ENCODE measurements at places on chromosomes 4 and X.

- DNase-seq: no peak
These were observed 83.9 kb upstream of the MAP3K15 start for GRCh38 chrX:19599253-19599652.

GRCh38 chrX:39476604-39477021 is 621.1 kb downstream of the BCOR start:
- no peak for DNase-seq

GRCh38 chrX:3690140-3690539 is 23.3 kb downstream of the PRKX start:
- no peak for DNase-seq

DNA sequence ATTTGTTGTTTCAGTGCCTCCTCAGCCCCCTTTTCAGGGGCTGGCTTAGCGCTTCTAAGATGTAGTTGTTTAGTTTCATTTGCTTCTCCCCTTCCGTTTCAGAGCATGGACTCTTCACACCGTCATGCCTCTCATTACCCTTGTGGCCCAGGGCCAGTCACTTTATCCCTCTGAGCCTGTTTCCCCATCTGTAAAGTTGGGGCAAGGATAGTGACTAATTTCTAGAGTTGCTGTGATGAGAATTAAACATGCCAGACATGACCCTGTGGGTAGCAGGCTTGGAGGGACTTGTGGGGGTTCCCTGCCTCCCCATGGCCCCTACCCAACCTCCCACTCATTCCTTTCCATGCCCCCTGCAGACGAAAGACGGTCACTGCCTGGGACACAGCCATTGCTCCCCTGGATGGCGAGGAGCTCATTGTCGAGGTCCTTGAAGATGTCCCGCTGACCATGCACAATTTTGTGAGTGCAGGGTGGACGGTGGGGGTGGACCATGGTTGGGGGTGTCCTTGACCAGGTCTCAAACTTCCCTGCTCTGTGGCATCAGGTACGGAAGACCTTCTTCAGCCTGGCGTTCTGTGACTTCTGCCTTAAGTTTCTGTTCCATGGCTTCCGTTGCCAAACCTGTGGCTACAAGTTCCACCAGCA is 3.6 kb downstream of the ARAF start:
- no peak for DNase-seq

- DNase-seq: no peak
These were observed 34.8 kb downstream of the GPR101 start for GRCh38 chrX:136999024-136999423.

- no peak for DNase-seq
These were observed 135.1 kb upstream of the PACRGL start for GRCh38 chr4:20565075-20565721.

DNA sequence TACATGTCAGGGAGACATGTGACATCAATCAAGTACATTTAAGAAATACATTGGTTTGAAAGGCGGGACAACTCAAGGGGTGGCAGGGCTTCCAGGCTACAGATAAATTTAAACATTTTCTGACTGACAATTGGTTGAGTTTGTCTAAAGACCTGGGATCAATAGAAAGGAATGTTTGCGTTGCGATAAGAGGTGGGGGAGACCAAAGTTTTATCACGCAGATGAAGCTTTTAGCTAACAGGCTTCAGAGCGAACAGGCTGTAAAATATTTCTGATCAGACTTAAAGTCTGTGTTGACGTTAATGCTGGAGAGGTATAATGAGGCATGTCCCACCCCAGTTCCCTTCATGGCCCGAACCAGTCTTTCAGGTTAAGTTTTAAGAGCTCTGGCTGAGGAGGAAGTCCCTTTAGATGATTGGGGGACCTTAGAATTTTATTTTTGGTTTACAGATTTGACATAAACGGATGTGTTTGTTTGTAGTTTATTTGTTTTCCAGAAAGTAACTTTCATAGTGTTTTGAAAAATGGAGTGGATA is 346.7 kb upstream of the RASGEF1B start:
- no peak for DNase-seq

DNA sequence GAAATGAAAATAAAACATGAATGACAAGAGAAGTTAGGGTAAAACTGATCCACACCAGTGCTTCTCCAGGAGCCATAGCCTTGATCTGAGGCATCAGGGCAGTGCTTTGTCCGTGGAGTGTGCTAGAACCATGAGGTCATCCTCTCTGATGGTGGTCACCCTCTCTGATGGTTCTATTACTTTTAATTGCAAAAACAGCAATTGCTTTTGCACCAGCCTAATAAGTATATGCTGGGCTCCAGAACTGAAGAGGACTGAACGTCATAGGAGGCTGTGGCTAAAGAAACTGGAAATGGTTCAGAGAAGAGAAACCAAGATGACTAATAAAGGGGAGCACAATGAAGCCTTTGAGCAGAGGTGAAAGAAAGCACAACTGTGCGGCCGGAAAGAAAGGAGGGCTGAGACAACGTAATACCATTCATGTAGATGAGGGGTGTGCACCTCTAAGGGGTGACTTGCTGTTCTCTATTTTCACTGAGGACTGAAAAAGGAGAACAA is 17.0 kb upstream of the TMEM154 start:
- DNase-seq: no peak

DNA sequence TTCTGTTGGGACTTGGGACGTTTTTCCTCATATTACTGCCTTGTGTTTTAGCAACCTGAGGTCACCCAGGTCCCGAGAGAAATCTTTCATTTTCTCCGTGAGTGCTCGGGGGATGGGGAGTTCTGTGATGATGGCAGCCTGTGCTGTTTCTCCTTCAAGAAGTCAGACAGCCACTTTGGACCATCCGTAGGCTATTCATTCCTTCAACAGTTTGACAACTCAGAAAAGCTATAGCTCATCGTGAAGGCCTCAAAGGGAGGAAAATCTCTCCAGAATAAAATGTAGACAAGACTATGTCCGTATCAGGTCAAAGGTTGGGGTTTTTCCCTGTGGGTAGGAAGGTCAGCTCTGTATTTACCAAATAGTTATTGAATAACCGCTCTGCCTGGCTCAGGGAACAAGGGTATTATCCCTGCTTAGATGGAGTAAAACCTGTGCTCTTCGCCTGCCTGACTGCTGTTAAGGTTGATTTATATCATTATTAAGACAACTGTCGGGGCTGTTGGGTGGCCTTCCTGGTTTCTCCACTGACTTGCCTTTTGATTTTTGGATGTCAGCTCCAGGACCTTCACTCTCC is 36.6 kb downstream of the FAM114A1 start:
- DNase-seq: no peak

DNA sequence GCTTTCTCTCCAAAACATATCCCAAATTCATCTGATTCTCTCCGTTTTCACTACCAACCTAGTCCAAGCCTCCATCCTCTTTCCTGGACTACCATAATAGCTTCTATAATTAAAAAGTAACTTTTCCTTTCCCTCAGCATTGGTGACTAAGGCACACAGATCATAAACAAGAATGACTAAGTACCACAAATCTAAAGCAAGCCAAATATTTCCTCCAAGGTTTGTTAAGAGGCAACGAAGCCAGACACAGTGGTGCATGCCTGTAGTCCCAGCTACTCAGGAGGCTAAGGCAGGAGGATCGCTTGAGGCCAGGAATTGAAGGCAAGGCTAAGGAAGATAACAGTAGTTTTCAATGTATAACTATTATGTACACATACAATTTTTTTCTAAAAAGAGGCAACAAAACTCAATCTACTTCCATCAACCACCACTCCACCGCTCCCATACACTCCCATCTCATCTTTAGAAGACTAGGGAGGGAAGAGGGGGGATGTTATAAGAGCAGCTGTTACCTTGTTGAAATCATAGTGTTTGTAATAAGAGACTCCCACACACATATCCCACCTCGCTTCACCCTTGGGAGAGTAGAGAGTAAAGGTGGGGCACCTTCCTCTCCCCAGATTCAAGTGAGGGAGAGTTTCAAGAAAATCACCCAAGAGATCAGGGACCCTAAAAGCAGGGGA is 4.2 kb upstream of the JCHAIN start:
- DNase-seq: peak; percentile 50

- no peak for DNase-seq
These were observed 42.7 kb downstream of the TMEM150C start for GRCh38 chr4:82519072-82519471.

GRCh38 chr4:32789026-32789608 is 2068.9 kb downstream of the PCDH7 start:
- DNase-seq: no peak

- DNase-seq: no peak
These were observed 39.4 kb downstream of the CENPU start for GRCh38 chr4:184694412-184694956.

DNA sequence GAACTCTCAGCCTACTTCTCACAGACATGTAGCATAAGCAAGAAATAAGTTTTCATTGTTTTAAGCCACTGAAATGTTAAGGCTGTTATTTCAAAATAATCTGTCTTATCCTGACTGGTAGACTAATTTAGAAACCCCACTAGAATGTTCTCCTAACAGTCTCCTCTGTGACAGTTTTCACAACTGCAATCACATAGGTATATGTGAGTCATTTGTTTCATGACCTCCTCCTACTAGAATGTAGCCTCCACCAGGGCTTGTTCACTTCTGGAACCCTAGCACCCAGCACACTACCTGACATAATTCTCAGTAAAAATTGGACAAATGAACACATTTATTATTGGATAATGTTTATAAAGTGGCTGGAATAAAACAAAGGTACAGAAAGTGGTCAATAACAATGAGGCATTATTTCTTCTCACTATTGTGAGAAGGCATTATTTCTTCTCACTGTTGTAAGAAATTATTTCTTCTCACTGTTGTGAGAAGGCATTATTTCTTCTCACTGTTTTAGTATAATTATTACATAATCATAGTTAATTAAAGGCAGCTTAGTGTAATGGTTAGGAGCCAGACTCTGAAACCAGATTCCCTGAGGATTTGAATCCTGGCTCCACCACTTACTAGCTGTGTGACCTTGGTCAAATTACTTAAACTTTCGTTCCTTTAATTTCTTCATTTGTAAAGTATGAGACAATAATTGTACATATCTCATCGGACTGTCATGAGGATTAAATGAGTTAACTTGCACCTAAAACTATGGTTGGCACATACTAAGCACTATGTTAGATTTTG is 251.5 kb downstream of the RASL11B start:
- no peak for DNase-seq

GRCh38 chr4:182280436-182281111 is 37.4 kb downstream of the TENM3 start:
- peak; percentile 10 for DNase-seq

DNA sequence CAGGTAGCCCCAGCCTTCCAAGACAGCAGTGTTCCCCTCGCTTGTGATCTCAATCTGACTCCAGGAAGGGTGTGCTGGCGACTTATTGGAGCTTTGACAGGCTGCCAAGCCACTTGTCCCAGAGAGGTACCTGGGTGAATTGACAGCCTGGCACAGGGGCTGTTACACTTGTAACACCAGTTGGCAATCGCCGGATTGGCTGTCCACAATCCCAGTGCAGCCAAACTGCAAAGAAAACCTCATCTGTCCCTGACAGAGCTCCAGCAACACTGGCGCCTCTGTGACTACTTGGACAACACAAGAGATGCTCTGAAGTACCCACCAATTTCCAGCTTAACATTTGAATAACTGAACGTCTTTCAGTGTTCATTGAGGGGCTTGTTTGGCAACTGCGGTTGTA is 76.8 kb upstream of the PRPS1 start:
- no peak for DNase-seq

DNA sequence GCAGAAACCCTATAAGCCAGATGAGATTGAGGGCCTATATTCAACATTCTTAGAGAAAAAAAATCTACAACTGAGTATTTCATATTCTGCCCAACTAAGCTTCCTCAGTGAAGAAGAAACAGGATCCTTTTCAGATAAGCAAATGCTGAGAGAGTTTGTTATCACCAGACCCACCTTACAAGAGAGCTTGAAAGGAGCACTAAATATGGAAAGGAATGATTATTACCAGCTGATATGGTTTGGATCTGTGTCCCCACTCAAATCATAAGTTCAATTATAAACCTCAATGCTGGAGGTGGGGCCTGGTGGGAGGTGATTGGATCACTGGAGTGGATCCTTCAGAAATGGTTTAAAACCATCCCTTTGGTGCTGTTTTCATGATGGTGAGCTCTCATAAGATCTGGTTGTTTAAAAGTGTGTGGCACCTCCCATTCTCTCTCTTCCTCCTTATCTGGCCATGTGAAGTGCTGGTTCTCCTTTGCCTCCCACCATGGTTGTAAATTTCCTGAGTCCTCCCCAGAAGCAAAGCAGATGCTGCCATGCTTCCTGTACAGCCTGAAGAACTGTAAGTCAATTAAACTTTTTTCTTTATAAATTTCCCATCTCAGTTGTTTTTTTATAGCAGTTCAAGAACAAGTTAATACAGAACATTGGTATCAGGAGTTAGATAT is 144.2 kb downstream of the MSN start:
- DNase-seq: no peak

DNA sequence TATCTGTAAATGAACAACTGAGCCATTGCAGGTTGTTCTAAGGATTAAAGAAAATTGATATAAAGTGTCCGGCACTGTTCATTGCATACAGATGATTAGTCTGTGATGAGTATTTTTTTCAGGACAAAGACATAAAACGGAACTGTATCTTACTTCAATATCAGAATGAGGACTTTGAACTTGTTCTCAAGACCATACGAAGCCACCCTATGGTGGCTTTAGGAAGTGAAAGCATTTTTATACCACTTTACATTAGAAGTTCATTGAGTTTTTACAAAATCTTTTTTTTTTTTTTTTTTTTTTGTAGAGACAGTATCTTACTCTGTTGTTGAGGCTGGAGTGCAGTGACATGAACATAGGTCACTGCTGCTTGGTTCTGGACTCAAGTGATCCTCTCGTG is 45.2 kb upstream of the TRIM2 start:
- no peak for DNase-seq

DNA sequence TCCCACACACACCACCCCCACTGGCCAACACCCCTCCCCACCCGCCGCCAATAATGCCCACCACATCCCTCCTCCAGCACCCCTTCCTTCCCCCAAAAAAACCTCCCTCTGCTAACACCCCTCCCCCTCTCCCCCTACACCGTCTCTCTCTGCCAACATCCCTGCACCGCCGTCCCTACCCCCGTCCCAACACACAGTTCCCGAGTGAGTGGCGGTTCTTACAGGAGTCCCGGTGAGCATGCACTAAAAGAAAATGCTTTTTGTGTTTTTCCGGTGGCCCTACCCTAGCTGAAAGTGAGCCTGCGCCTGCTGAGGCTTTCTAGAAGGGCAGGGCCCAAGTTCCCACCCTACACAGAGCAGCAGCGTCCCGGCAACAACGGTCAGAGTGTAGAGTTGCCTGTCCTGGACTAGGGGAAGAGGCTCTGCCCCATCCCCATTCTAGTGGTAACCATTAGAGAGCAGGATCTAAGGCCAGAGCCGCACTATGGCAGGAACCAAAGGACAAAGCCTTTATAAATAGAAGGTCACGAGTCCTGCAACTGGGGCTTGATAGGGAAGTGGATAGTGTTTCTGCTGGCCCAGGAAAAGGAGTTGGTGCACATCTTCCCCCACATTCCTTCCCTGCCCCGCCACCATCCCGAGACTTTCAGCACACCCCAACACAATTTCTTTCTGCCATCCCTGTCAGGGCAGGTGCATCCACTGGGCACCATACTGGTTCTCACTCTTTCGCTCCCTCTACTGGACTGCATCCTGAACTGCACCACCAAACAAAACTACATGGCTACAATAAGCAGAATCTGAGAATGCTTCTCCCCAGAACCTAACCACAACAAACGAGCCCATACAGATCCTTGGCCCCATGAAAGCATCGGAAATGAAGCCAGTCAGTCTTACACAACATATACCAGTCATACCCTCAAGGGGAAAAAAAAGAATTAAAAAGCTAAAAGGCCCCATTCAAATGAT is 78.1 kb upstream of the PAGE3 start:
- DNase-seq: no peak

GRCh38 chrX:41421071-41421729 is 25.9 kb upstream of the NYX start:
- no peak for DNase-seq
